ENCODE measurements at places on chromosomes 5 and 9.

DNA sequence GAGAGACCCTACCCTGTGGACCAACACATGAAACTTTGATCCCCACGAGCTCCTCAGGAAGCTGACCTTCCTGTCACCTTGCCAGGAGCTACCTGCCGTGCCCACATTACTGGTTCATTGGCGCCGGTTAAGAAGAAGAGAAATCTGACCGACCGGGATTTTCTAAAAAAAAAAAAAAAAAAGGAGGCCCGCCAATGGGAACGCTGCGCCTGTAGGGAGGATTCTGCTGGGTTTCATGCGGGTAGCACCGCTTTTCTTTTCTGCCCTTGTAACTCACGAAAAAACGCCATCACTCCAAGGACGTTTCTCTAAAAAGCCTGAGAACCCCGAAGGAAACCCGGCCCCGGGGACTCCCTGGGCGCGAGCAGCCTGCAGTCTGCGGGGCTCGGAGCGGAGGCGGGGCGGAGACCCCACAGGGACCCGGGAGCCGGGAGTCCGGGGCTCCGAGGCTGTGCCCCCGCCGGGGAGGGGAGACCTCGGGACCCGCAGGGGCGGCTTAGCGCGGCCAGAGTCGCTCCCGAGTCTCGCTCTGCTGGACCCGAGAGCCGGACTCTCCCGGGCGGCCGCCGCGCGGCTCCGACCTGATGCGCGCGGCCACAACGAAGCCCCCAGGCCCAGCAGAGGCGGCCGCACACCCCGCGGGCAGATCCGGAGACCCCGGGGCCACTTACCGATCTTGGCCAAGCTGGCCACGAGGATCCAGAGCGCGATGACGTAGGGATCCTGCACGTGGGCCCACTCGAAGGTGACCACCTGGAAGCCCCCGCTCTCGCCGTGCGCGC, 617 bp downstream of the SLC9A3 start:
- DNase-seq, result no peak

GRCh38 chr9:123440256-123440655, 84.3 kb downstream of the CRB2 start:
- no peak for DNase-seq

DNA sequence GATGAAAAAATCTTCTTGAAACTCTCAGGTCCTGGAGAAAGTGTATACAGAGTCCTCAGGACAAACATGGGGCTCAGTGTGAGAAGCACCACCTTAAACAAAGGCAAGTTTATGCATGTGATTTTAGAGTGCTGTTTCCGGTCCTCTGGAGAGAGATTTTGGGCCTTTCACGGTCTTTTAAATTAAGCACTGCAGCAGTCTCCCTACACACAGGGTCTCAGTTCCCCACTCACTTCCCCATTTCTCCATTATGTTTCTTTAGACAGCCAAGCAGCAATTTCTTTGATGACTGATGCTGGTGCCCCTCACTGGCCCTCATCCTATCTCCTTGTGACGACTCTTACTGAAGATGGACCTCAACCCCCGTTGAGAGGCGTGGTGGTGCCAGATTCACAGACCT, 220.2 kb upstream of the CLINT1 start:
- no peak for DNase-seq

DNA sequence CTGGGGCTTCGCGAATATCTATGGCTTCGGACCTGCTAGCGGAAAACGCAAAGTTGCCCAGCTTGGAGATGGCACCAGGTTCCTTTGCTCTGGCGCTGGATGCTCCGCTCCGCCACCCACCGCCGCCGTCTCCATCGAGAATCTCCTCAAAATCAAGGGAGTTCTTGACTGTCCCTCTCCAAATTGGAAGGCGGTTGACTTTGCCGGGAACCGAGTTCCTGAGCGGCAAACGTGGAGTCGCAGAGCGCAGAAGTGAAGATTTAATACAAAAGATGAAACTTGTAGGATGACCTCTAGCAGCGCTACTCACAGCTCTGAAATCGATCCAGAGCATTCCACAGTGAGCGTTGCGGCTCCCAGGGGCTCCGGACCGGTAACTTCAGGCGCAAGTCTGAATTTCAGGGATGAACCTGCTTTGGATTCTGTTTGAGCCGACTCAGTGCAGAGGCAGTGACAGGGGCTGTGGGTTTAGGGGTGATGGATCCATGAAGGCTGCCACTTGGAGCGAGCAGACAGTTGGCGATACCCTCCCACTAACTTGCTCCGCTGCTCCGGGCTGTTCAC, 1641.5 kb upstream of the C9orf72 start:
- no peak for DNase-seq

- DNase-seq, result no peak
Observed at GRCh38 chr9:98830554-98830953, 23.1 kb downstream of the GALNT12 start.

DNA sequence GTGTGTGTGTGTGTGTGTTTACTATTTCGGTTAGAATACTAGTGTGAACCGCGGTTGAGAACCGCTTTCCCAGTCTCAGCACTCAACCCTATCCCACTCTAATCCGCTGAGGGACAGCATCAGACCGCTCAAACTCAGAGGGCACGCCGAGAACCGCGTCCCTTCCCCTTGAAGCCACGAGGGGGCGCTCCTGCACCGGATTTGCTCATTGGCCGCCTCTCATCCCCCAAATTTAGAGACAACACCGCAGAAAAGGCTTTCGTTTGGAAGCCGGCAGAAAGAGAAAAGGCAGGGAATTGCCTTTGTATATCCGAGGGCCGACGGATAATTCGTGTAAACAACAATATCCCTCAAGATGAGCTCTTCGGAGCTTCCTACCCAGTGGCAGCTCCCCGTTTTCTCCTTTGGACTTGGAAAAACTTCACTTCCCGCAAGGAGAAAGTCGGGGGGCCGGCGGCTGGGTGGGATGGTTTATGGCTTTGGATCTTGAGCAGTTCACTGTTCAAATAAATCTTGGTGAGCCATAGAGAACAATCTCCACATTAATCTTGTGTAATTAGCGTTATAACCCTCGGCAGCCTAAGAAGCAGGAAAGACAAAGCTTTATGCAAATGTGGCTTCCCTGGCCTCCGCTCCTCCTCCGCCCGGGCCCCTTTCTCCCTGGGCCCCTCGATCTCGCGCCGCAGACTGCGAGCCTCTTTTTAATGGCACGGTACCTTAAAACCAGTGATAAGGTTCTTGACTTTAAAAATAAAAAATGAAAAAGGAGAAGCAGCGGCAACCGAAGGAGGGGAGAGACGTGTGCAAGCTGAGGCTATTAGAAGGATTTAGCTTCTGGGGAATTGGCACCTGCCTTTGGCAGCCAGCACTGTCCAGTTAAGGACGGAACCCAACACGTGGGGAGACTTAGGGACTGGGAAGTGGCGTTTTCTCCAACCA, 296.8 kb downstream of the PARP8 start:
- DNase-seq, result peak; percentile 47

GRCh38 chr5:96199713-96200183, 233.3 kb downstream of the PCSK1 start:
- no peak for DNase-seq

DNA sequence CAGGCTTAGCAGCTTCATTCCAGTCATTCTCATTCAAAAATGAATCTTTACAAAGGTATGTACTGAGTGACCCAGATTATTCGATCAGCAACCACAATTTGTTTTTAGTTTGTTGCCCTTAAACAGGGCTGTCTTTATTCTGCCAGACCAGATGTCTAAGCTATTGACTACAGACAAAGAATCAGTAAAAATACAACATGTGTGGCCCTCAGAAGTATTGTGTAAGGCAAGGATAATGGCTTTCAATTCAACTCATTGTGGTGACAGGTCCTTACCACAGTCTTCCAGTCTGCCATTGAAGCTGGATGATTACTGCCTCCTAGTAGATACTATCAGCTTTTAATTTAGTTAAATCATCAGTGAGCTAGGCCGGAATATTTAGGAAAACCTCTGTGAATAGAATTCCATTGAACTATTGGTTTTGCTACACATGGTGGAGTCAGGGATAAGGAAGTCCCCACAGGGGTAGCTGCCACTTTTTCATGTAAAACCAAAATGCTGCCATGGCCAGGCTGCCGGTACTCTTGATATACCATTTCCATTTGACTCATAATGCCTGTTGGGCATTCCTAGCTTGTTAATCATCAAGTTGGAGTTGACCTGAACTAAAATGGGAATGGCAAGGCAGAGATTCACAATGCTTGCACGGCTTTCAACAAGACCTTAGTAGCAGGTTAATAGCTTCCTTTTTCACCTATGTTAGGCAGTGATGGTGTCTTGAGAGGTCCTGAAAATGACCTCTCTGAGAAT, 175.6 kb downstream of the MEF2C start:
- DNase-seq, result peak; percentile 48

GRCh38 chr5:168972731-168973130, 328.2 kb downstream of the SLIT3 start:
- DNase-seq, result no peak

DNA sequence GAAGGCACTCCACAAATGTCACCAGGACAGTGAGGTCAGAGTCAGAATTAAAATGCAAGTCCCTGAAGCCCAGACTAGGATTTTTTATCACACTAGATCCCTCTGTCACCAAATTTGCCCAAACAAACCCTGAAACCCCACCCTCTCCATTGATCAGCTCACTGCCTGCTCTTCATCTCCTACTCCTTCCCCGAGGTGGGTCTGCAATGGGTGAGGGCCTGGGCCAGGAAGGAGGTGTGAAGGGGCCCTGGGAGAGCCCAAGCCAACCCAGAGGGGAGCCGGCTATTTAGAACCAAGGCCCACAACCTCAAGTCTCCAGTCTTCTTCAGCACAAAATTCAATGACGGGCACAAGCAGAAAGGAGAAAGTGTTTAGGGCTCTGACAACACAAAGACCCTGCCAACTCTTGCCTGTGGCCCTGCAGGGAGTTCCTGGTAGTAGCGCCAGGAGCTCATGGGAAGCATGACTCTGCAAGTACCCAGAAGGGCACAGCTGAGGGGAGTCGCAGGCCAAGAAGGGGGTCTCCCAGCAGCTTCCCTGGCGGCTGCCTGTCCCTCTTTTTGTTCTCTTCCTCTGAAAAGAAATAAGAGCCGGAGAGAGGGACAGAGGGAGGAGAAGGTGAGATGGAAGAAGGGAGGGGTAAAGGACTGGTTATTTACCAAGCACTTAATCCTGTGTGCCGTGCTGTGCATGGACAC, 5.5 kb downstream of the FOXI1 start:
- DNase-seq, result no peak

DNA sequence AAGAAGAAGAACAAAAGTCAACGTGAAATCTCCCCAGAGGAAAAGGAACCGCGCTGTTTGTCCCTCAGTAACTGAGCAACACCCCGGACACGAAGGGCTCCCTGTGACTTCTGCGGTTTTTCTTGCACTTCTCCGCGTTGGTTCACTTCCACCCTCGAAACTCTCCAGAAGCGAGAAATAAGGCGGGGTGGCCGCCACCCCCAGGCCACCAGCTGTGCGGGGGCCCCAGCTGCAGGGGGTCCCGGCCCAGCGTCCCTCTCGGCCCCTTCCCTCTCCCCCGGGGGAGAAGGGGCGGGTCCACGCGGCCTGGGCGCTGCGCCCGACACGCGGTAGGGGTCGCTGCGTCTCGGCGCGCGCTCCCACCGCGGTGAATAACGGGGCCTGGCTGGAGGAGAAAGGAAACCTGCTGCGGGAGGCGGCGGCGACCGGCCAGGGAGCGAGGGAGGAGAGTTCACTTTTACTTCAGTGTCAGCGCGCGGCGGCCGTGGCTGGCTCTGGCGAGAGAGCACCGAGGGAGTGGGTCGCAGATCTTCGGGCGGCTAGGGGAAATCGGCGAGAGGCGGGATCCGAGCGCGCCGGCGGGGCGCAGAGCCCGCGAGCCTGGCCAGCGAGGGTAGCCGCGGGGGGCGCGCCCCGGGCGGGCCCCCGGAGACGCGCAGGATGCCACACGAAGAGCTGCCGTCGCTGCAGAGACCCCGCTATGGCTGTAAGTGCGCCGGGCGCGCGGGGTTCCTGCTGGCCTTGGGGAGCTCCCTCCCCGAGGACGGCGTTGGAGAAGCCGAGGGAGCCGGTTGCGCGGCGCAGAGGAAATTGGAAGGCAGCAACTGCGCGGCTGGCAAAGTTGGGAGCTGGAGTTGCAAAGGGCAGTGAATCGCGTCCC, at the start of gene IQGAP2:
Gene IQGAP2 (plus strand): TSS at position 400 of the 880 bp plus-strand sequence. CDS start 261 bp downstream, at position 661.
- peak; percentile 49 for DNase-seq

- DNase-seq, result no peak
Observed at GRCh38 chr9:89890326-89890980, 285.6 kb downstream of the GADD45G start.

DNA sequence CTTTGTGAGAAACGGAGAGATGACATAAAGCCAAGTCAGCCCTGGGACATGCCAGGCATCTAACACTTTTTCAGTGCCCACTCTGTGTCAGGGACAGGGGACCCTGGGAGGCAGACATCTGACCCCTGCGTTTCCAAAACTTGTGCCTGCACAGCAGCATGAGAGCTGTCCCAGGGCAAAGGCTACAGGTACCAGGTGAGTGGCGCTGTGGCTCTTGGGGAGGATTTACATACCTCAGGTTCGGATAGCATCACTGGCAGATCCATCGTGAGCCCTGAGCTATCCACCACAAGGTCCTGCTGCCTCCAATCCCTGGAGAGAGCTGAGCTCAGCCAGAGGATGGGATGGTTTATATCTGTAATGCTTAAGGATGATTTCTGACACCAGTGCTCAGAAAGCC, 52.4 kb downstream of the FSTL4 start:
- DNase-seq, result no peak

DNA sequence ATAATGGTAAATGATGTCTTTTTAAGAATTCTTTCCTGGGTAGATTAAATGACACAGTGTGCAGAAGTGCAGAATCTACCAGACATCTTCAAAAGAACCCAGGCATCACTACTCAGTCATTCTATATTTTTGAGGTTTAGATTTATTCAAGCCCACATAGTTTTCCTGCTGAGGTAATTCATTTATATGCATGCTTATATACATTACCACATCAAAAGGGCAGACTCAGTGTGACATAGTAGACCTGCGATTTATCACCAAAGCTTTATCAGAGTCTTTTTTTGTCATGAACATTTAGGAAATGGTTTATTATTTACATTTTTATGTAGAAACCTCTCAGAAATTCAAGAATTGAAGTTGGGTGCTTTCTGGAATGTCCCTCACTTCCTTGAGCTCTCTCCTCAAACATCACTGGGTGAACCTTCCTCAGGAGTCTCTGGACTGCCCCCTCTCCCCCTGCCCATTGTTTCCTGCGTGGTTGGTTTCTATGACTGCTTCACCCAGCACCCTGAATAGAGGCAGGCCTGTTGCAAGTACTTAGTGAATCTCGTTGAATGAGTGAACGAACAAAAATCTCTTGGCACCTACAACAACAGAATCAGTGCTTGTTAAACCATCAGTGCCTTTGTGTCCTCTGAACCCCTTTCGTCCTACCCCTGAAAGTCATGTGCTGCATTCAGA, 42.5 kb downstream of the ADAMTS16 start:
- DNase-seq, result peak; percentile 25
